Stimulated activated CD8-positive, alpha-beta memory T cell treated with anti-CD3 and anti-CD28 coated beads, Interleukin-4, amount 100 ng/mL, for 1 hour (primary cell): ENCODE measurements at places on chromosomes 7 and 10.

- no peak for DNase-seq
Measured at GRCh38 chr7:69204943-69205342, 393.3 kb upstream of the AUTS2 start.

DNA sequence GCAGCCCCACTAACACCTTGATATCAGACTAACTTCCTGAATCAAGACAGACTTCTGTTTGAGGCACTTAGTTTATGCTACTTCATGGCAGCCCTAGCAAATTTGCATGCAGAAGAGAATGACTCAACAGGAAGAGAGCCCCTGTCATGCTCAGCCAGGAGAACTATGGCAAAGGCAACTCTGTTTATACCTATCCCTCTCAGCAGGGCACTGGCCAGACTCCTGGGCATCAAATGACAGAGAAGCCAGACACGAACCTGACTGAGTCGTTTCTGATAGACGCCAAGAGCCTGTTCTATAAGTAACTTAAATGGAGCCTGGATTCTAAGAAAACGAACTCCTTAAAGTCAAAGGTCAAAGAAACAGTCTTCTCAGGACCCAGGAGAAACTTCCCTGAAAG lies 50.9 kb upstream of the UNC5B start:
- no peak for DNase-seq

DNA sequence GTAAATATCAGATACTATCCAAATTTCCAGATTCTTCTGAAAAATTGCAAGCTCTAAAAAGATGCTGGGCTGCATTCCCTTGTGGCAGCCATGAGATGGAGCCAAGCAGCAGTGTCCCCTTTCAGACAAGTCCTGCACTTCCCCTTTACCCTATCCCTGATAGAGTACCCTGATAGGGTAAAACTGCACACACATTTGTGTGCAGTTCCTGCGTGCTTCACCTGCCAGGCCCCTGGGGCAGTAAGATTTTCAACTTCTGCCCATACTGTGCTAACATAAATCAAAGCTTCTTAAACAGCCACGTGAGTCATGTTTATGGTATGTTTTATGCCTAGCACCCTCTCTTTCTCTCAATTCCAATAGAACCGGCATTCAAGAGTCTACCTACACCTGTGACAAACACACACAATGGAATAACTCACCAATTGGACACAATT lies 52.2 kb downstream of the IFIT5 start:
- DNase-seq, result no peak

DNA sequence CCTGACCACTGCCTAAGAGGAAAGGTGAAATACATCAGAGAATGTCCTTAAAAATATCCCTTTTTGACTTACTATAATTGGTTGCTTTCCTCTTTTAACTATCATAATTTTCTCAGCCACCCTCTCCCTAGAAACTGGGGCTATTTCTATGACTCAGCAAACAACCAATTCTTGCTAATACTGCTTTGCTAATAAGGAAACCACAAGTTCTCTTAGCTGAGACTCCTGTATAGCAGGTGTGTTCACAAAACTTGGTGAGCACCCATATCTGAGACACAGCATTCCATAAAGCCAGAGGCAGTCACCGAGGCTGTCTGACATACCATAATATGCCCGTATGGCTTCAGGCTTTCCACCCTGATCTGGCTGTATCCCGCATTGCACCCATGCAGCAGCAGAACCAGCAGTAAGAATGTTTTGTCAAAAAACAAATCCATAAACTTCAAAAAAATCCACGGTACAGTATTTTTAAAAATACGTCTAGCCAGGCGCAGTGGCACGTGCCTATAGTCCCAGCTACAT lies 191.7 kb upstream of the C7orf33 start:
- DNase-seq, result no peak

GRCh38 chr7:102828286-102828685 lies 79.5 kb downstream of the FAM185A start:
- no peak for DNase-seq

DNA sequence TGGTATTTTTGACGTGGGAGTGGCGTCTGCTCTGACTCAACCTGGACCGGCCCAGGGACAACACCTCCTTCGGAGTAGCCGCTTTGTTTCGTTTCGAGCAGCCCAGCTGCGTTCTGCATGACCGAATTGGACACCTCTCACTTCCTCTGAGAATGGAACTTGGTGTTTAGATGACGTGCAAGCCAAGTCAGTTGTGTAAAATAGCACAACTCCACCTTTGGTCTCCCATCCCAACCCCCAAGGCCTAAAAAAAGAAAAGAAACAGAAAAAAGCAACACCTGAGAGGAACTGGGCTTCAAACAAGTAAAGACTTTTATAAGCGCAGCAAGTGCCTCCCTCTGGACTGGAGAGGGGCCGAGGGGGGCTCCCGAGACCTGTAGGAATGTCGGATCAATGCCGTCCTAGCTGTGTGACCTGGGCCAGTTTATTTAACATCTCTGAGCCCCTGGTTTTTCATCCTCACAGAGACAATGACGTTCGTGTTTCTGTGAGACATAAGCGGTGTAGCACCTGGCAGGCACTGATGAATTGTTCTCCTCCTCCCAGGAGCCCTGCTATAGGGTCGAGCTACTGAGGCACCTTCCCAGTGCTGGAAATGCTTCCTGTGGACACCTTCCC lies 52.0 kb upstream of the SMNDC1 start:
- no peak for DNase-seq

DNA sequence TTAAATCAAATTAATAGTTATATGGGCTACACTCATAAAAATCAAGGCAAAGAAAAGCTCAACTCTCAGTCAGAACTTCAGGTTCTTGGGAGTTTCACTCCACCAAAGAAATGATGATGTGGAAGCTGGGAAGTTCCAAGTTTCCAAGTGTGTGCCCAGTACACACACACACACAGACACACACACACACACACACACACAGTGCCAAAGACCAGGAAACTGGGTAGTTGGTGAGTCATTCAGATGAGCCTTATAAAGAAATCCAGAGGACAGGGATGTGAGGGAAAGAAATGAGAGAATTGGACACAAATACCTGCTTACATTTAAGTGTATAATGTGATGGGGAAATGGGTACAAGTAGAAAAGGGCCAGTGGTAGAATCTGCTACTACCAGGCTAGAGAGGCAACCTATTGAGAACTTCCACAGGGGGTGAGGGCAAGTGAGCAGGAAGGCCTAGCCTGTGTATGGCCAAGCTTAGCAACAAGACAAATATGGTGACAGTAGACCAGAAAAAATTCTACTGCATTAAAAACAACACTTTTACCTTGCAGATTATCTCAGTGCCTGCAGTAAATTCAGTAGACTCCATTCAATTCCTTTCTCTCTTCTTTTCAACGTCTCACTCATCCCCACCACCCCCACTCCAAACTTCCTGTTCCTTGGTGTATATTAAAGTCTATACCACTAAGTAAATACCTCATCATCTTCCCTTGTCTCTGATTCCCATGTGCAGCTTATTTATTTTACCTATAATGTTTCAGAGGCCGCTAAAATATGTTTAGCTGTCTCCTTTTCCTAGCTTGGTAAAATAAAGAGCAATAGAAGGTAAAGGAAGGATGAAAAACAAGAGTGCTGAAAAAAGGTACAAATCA lies 95.0 kb downstream of the CABCOCO1 start:
- no peak for DNase-seq

DNA sequence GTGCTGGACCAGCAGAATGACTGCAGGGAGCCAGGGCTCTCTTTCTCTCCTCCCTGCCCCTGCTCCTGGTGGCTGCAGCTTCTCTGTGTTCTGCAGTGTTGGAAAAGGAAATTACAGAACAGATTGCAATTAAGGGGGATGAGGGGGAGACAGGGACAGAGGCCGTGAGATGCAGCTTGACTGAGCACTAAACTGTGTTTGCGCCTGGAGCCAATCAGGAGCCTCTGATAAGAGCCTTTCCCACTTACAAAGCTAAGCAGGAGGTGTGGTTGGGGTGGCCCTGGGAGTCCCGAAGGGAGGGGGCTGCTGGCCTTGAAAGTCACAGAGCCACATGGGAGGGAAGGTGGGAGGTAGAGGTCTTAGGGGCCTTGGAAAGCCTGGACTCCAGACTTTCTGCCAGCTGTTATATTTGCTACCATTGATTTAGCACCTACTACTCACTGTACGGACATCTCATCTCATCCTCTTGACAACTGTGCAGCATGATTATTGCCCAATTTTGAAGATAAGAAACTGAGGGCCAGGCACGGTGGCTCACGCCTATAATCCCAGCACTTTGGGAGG lies 26.7 kb downstream of the TRIM8 start:
- no peak for DNase-seq

DNA sequence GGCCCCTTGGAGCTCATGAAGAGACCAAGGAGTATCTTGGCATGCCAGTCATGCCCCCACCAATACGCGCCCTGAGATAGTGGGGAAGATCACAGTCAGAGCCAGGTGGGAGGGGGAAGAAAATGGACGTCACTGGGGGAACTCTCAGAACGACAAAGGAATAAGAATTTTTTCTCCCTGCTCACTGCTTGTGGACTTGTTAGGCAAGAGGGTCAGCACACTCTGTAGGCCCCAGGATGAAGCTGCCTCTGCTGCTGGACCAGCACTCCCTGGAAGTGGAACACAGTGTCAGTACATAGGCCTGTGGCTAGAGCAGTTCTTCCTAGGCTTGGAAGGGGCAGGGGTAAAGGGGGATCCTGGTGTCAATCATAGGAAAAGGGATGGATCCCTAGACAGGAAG lies 46.5 kb downstream of the DRGX start:
- DNase-seq, result no peak

DNA sequence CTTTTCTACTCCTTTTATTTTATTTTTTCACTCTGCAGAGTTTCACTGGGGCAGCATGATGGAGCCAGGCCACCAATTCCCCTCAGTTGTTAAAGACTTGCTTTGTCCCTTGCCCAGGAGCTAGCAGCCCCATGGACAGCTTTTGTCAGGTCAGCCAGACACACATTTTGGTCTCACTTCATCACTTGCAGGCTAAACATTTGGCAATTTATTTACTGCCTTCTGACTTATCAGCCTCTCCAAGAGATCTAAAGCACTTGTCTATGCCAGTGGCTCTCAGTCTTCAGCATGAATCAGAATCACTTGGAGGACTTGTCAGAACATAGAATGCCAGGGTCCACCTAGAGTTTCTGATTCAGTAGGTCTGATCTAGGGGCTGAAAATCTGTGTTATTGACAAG lies 66.4 kb upstream of the GDF10 start:
- DNase-seq, result no peak

DNA sequence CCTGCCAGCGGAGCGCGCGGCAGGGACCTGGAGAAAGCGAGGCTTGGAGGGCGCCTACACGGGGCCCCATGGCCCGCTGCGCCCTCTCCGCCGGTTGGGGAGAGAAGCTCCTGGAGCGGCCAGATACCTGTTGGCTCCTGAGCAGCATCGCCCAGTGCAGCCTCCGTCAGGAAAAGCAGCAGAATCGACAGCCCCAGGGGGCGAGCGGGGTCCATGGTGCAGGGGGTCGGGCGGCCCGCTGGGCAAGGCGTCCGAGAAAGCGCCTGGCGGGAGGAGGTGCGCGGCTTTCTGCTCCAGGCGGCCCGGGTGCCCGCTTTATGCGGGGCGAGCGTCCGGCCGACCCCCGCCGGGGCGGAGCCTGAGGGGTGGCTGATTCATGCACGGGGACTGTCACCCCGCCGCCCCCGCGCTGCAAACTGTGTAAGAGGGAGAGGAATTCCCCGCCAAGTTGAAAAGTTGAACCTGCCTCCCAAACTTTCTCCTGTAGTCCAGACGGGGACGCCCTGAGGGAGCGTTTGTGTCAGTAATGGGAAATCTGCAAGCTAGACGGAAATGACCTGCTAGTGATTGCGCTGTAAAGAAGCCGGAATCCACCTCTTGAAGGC lies at the start of gene TFPI2:
Gene TFPI2, minus strand, starts transcription at position 290 of the 605 bp plus-strand sequence. Its CDS starts 75 bp downstream, at position 215.
- no peak for DNase-seq

- DNase-seq, result no peak
Measured at GRCh38 chr10:132687181-132687892, 98.6 kb downstream of the NKX6-2 start.

DNA sequence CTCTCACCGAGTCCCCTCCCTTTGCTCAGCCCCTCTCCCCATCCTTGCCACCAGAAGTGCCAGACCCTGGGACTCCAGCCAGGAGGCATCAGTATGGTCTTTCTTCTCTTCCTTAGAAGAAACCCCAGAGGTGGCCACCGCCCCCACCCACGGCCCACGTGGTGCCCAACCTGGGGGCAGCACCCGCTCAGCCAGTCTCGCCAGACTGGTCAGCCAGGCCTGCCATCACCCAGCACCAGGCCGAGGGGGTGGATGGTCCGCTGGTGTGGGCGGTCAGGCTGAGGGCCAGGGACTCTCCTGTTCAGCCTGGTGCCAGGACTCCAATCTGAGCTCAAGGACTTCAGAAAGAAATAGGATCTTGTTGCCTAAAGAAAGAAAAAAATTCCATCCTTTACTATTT lies 5.8 kb upstream of the CLDN4 start:
- DNase-seq, result no peak

DNA sequence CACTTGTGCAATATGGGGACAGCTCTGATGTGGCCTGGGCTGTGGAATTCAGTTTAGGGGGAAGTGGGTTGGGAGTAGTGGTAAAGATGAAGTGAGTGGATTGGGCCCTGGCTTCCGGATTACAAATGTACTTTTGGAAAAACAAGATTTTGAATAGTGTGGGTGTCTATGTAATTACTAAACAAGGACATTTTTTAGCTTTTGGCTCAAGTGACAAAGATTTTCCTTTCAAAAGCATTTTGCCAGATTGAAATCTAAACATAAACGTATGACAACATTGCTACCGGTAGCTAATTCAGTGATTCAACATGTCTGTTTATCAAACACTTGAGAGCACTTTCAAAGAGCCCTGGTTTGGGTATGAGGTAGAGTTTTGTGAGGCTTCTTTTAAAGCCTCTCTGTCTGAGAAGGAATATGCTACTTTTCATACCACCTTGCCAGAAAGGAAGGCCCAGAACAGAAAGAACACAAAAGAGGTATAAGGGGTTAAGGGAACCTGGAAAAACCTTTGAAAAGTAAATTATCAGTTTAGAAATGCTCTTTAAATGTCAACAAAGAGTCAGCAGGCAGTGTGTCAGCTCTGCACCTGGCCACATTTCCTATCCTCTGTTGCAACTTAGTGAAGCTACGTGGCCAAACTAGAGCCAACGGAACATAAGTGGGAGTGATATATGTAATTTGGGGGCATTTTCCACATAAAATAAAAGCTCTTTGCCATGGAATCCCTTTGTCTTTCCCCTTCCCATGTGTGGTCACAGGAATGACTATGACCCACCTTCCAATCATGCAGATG lies 516.1 kb downstream of the NRG3 start:
- no peak for DNase-seq

DNA sequence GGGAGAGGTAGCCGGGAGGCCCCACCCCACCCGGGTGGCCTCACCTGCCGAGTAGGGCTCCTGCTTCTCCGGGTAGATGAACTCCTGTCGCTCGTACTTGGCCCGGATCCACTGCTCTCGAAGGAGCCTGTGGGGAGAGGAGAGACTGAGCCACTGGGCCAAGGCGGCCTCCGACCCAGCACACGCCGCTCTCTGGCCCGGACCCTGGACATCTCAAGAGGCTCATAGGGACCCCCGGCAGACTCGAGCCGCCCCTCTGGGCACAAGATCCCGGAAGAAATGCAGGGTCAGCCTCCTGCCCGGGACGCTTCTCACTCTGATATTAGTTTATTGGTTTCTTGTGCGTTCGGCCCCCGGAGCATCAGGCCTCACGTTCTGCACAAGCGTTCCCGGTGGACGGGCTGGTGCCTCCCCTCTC lies 34.5 kb downstream of the ADAP1 start:
- DNase-seq, result no peak

- no peak for DNase-seq
Measured at GRCh38 chr10:127797339-127797738, 60.4 kb downstream of the FOXI2 start.

GRCh38 chr10:17247210-17247609 lies 19.2 kb downstream of the VIM start:
- no peak for DNase-seq
